Activated naive CD4-positive, alpha-beta T cell (primary cell): ENCODE measurements at places on chromosomes 16 and 17.

- DNase-seq: no peak
These were observed 221.6 kb downstream of the FTO start for GRCh38 chr16:53925526-53925925.

DNA sequence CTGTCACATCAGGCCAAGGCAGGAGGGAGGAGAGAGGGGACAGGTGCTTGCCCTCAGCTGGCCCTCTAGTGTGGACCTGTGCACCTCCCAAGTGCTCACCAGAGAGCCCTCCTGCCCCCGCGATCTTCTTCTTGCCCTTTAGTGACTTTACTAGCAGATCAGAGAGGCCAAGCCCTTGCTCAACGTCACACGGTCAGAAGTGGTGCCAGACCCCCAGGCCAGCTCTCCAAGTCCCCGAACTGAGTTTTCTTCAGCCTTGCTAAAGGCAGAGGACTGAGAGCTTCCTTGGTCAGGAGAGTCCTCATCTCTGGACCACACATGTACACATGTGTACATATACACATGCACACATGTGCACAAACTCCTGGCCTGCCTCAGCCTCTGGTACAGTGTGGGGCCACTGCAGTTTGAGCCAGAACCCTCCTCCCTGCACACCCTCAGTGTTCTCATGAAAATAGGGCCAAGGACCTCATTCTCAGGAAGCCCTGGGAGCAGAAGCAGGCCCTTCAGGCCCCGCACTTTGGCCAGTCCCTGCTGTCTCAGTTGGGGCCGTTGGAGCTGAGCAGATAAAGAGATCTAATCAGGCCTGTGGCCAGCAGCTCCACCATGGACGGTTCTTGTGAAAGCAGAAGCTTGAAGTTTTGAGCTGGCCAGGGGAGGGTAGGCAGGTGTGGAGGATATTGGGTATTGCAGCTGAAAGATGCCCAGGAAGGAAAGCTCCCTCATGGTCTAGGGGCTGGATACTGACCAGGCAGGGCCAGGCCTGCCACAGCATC, 7.4 kb upstream of the EPX start:
- DNase-seq: no peak

DNA sequence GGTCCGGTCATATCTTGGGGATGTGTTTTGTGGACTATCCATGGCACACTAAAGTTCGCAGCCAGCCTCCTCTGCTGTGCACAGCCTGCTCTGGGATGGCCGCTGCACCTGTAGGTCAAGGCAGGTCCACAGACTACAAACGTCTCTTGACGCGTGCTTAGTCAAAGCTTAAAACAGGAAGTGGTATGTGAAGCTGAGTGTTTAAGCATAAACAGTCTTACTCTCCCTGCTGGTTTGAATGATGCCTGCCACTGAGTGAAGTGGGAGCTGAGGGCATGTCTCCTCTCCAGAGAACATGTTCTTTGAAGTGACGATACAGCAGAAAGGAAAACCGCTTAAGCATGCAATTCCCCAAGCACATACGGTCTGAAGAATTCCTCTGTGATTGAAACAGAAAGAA, 365.6 kb downstream of the SLC39A11 start:
- peak; percentile 9 for DNase-seq

DNA sequence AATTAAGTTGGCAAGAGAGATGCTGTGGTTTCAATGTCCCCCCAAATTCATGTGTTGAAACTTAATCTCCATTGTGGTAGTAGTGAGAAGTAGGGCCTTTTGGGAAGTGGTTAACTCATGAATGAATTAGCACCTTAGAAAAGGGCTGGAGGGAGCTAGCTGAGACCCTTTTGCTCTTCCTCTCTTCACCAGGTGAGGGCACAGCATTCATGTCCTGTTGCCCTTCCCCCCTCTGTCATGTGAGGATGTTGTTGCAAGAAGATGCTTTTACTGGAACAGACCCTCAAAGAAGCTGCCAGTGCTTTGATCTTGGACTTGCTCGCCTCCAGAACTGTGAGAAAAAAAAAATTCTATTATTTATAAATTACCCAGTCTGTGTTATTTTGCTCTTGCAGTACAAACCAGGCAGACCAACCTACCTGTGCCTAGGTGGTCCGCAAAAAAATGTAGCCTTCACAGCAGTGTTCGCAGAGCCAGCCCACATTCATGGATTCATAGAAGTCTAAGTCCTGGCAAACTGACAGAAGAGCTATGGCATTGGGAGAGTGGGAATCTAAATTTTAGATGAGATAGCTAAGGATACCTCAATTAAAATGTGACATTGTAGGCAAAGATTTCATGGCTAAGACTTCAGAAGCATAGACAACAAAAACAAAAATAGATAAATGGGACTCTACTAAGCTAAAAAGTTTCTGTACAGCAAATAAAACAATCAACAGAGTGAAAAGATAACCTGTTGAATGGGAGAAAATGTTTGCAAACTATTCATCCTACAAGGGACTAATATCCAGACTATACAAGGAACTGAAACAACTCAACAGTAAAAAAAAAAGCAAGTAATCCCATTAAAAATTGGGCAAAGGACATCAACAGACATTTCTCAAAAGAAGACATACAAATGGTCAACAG, 32.0 kb upstream of the ABCA5 start:
- DNase-seq: no peak
